Mesothelial cell of epicardium (in vitro differentiated cells): ENCODE measurements at places on chromosomes 12 and 14.

- no peak for DNase-seq
Observed at GRCh38 chr14:24798911-24799462, 165.0 kb upstream of the GZMB start.

GRCh38 chr12:107646436-107646835 lies 39.2 kb upstream of the PWP1 start:
- DNase-seq: no peak

GRCh38 chr14:86321151-86321550 lies 791.2 kb downstream of the FLRT2 start:
- no peak for DNase-seq

- DNase-seq: no peak
Observed at GRCh38 chr14:33323979-33324378, 385.3 kb downstream of the NPAS3 start.
